ENCODE measurements at places on chromosomes 7 and 10.

DNA sequence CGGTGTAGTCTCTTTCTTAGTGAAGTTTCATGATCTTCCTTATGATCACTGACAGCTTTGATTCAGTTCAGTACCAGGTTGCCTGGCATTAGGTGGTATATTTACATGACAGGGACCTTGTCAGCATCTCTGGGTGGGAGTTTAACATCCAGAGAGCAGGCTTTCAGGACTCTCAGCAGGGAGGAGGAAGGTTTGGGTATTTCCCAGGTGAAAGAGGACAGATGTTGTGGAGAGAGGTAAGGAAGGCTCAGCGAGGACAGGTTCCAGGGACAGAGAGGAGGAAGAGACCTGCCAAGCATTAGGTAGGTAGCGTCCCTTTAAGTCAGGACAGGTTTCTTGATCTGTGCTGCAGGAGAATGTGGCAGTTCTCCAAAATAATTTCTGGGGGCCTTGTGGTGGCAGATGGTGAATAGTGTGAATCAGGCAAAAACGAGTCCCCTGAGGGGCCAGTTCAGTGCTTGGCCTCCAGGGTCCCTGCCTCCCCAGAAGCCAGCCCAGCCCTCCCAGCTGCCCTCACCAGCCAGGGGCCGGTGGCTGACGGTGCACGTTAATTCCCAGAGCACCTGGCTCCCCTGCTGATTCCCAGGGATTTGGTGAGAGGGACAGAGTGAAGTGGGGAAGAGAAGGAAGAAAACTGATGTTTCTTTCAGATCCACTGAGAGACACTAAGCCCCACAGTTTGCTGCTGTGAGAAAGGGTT lies 82.0 kb downstream of the VWC2 start:
- no peak for DNase-seq

DNA sequence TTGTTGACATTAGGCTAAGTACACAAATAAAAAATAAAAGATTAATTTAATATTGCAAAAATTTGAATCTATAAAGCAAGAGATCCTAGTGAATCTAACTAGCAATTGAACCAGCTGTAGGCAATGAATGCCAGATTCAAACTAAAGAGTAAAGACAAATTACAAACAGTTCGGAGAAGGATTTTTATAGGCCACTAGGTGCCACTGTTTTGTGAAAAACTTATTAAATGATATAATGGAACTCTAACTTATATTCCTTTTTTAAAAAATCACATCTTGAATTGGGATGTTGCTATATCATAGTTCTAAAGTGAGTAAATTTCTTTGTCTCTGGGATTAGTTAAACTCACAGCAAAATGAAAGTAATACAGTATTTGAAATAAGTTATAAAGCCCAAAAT lies 39.1 kb upstream of the GNAI1 start:
- no peak for DNase-seq

- no peak for DNase-seq
Observed at GRCh38 chr10:74021248-74022055, 23.5 kb downstream of the VCL start.

- no peak for DNase-seq
Observed at GRCh38 chr7:1547777-1548437, 8.1 kb downstream of the TMEM184A start.

GRCh38 chr7:36617408-36617807 lies 106.9 kb downstream of the AOAH start:
- no peak for DNase-seq

GRCh38 chr10:130648807-130649206 lies 512.6 kb downstream of the GLRX3 start:
- no peak for DNase-seq

GRCh38 chr10:59724098-59724938 lies 14.7 kb upstream of the SLC16A9 start:
- no peak for DNase-seq

- no peak for DNase-seq
Observed at GRCh38 chr7:20113427-20114027, 103.7 kb downstream of the MACC1 start.

DNA sequence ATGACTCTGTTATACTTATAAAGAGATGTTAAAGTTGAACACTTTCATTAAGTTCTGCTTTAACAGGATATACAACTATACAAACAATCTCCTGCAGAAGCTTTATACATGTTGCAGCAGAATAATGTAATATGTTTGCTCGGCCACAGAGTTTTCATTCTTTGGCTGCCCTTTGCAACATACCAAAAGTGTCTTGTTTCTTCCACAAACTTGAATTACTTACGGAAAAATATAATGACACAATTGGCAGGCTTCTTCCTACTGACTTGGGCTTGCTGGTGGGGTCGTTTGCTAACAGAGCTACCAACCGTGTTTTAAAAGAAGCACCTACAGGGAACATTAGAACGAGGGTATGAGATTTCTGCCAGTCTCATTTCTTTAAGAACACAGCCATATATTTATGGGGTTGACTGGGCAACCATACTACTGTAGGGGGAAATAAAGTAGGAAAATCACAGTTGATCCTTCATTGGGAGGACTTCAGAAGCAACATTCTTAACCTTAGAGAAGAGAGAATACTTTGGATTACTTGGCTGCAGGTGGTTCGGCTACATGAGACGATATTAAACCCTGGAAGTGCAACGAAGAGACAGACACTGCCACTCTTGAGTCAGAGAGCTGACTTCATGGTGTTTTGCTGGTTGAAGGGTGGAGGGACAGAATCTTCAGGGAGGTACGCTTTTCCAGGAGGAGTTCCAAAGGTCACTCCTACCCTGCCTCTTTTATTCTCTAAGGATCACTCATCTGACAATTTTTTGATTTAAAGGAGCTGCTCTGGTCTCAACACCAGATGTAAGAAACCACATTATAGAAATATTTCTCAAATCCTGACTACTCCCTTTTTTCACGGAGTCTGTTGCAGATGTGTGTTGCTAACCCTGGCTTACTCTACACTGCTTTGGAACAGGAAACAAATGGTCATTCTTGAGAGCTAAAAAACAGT lies 123.9 kb downstream of the SEMA3C start:
- DNase-seq: no peak

- no peak for DNase-seq
Observed at GRCh38 chr10:4214908-4215307, 429.9 kb upstream of the KLF6 start.

Measured in suprapubic skin (tissue), 4 donors.